ENCODE measurements at places on chromosomes 4 and X. TPM values are rescaled to one million over a fixed set of nuclear protein-coding genes. Genes with fewer than 3 reads are reported as not detected.

DNA sequence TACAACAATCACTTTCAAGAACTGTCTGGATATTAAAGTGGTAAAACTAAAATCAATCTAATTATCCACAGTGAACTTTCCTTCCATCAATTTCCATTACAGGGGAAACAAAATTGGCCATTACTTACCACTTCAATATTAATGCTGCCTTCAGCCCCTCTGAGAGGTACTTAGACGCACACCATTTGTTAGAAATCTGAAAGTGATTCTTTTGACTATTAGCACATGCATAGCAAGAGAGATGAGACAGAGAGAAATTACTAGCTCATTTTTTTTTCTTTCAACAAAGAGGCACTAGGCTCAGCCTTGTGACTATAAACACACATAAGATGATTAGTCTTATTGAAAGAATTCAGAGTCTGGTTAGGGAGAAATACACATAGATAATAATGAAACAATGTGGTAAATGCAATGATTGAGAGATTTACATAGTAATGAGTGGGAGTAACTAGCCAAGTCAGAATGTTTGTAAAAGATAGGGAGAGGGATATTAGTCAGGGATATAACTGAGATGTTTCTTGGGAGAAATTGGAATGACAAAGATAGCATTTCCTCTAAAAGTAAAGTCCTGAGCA is 93.3 kb downstream of the YIPF7 start:
- no peak for DNase-seq

- no peak for DNase-seq
These were observed 20.4 kb downstream of the NELFA start for GRCh38 chr4:1988327-1988724.

- no peak for DNase-seq
These were observed 37.9 kb upstream of the CYP2U1 start for GRCh38 chr4:107893171-107894137.

DNA sequence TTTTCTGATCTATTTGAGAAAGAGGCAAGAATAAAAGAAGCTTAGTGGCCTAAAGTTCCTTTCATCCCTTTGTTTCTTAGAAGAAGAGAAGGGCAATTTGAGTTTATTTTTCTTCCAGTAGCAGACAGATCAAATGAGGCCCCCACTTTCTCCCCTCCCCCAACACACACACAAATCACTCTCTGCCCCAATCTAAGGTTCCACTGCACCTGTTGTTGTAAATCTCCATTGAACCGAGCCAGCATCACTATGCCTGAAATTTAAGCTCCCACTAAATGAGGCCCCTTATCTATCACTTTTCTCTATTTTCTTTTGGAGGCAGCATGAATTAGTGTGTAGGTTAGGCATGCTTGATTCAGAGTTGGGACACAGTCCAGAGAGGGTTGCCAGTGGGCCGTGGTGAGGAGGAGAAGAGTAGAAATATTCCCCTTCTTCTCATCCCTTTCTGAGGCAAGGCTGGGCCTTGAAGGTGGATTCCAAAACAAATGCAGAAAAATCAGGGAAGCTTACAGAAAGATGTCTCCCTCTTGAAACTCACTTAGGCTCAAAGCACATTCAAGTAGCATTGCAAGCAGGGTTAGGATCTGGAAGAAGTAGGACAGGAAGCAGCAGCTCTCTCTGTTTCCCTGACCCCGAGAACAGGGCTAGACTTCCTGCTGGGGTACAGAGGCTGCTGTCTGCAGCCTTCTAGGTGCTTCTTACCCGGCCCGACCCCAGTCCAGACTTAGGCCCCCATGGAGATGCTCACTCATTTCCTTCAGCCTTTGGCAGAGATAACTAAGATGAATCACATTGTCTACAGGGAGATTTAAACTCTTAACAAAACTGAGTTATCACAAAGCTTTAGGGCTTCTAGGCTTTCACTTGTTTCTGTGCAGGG is 70.7 kb downstream of the RASL11B start:
- no peak for DNase-seq

DNA sequence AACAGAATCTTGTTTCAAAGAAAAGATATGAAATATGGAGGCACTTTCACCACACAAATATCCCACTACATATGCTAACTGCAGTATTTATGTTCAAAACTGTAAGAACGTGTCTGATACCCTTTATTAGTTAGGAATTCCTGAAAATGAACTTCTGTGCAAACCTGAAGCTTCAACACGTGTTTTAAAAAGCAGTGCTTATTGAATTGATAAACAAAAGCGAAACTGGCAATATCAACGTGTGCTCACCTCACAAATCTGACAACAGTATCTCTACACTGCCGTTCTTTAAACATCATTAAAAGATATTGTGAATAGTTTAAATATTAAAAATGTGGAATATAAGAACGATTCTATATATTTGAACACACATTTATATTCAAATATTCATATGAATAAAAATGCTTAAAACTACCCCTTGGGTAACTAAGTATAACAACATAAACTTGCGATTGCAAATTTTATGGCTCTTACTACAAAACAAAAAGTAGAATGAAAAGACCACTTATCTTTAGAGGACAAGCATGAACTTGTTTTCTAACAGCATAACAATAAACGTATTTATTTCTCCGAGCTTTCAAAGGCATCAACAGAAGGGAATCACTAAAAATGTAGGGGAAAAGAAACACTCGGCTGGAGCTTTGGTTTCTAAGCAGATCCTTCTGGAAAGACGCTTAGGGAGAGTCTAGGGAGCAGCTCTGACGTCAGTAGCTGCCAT is at the start of gene LRP2BP:
TSS of gene LRP2BP (minus strand) at position 687 of the 718 bp plus-strand sequence. CDS start 17,738 bp downstream, outside the sequence.
- DNase-seq = no peak

DNA sequence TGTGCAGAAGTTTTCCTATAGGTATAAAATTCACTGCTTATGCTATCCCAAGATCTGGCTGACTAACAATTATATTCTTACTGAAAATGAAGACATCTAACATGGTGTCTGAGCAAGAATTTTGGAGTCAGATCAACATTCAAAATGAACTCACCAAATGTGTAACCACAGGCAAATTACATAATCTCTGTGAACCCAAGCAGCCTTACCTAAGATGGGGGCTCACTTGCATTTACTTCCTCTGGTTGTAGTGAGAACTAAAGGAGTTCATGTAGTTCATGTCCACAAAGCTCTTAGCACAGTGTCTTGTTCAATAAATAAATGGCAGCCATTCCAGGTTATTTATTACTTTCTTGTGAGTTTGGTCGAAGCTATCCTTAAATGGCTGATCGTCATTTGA is 163.9 kb upstream of the LCORL start:
- no peak for DNase-seq

GRCh38 chr4:37693450-37694190 is 7.4 kb upstream of the RELL1 start:
- no peak for DNase-seq

GRCh38 chr4:81369886-81370285 is 101.8 kb downstream of the RASGEF1B start:
- DNase-seq = no peak

GRCh38 chrX:41857670-41858069 is 65.7 kb downstream of the CASK start:
- no peak for DNase-seq

- DNase-seq = no peak
These were observed 237.2 kb downstream of the ASMT start for GRCh38 chrX:1852082-1852481.

DNA sequence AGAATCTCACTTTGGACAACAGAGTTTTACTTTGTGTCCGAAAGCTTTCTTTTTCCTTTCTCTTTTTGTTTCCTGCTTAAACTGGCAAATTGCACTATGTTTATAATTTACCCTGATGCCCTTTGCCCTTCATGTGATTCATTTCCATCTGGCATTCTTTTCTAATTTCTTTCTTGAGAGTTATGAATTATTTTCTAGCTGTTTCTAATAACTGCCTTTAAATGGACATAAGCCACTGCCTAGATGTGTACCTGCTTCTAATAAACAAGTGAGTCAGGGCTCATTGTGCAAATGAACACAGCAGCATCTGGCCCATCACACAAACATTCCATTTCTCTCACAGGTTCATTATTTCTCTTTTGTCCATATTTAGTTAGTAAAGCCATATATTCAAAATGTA is 242.3 kb upstream of the GPRIN3 start:
- DNase-seq = no peak

- DNase-seq = no peak
These were observed 14.2 kb upstream of the TIMM8A start for GRCh38 chrX:101362757-101363156.

GRCh38 chrX:110310000-110310790 is 7.7 kb downstream of the AMMECR1 start:
- DNase-seq = no peak

DNA sequence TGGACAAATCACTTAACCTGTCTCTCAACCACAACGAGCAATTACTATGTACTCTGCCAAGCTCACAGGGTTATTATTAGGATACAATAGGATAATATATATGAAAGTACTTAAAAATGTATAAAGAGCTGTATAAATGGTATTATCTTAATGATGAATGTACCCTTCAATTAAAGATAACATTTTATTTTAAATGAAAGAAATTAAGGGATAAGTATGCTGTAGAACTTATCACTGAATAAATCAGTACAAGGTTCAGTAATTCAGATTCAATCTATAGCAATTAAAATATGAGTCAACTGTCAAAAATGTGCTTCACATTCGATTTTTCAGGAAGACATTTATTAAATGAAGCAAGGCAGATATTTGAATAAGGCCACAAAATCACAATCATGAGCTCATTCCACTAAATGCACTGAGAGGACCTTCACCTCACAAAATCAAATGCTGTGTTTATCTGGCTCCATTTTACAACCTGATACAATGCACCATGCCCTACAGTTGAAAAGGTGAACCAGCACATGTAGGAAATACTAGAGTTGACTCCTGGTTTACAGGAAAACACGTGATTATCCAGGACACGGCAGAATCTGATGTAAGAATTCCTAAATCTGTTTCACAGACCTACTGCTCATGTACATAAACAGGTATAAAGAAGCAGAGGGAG is 4.4 kb downstream of the LRCH2 start:
- DNase-seq = no peak

- DNase-seq = no peak
These were observed 33.3 kb downstream of the MEPE start for GRCh38 chr4:87865960-87866598.

DNA sequence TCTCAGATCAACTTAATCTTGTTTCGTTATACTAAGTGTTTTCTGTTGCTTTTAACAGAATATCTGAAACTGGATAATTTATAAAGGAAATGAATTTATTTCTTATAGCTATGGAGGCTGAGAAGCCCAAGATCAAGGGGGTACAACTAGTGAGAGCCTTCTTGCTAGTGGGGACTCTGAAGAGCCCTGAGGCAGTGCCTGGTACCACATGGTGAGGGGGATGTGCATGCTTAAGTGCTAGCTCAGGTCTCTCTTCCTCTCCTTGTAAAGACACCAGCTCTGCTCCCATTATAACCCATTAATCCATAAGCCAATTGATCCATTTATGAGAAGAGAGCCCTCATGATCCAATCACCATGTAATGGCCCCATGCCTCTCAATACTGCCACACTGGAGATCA is 17.9 kb downstream of the COX18 start:
- no peak for DNase-seq

DNA sequence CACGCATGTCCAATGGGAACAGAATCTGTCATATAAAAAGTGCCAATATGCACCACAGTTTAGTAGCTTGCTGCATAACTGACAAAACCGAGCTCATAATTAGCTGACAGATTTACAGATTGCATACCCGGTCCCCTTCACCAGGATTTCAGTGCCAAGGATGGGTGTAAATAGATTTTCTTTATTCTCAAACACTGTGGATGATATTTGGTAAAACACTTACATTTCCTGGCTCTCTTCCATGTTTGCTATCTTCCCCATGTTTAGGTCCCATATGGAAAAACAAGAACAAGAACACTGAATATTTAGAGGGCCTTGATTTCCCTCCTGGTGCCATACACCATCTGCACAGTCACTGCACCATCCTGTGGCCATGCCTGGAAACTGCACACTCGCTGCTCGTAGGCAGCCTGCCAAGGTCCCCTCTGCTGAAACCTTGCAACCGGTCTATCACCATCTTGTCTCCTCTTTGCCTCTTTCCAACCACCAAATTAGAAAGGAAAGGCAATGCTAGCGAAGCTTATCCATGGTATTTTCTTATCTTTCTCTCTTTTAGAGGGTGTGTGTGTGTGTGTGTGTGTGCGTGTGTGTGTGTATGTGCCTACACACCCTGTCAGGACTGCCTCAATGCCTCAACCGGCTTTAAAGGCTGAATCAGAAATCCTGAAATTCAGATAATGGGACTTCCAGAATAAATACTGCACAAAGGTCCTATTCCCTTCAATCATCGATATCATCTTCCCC is 124.2 kb upstream of the MBNL3 start:
- no peak for DNase-seq

- DNase-seq = no peak
These were observed 14.0 kb downstream of the MTM1 start for GRCh38 chrX:150582338-150582948.

DNA sequence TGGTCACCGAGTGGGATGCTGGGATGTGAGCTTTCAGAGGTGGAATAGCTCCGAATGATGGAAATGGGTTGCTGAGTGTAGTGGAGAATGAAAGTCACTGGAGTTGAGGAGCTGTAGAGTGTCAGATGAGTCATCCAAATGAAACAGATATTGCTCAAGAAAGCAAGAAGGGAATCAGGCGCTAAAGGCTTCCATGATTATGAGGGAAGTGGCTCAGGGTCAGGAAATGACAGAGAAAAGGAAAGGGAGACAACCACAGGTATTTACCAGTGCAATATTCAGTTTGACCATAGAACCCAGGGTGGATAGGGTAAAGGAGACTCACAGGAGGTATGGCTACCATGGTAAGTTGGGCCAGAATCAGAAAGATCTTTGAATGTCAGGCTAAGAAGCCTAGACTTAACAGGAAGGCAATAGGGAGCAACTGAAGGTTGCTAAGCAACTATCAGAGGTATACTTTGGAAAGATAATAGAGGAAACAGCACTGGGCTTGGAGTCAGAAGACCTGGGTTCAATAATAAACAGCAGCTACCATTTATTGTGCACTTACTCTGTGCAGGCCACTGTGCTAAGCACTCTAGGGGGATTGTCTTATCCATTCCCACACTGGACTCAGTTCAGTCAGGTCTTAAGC is 11.7 kb downstream of the LAS1L start:
- no peak for DNase-seq

DNA sequence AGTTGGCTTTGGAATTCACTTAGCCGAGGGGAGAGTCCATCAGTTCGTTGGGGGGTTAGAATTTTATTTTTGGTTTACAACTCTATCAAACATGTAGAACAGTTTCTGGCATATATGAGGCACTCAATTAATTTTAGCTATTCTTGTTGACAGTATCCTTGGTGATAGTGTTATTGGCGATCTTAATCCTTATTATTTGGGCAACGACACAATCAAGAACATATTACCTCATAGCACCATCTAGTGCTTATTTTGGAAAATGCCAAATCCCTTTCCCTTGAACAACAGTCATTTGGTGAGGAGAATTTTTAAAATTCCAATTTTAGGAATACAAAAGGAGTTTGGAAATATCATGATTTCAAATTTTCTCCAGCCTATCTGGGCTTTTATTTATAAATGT is 17.9 kb upstream of the PGRMC1 start:
- no peak for DNase-seq

The MSANTD1 gene
- 0.70 TPM for polyA plus RNA-seq

The NAA11 gene
- not detected for polyA plus RNA-seq

The SGMS2 gene
- polyA plus RNA-seq = 18.6 TPM

The GNRHR gene
- 0.73 TPM for polyA plus RNA-seq

The CFAP47 gene
- 0.84 TPM for polyA plus RNA-seq

Measured in right lung (tissue), 10 donors.